ENCODE measurements at places on chromosomes 5 and 9.

DNA sequence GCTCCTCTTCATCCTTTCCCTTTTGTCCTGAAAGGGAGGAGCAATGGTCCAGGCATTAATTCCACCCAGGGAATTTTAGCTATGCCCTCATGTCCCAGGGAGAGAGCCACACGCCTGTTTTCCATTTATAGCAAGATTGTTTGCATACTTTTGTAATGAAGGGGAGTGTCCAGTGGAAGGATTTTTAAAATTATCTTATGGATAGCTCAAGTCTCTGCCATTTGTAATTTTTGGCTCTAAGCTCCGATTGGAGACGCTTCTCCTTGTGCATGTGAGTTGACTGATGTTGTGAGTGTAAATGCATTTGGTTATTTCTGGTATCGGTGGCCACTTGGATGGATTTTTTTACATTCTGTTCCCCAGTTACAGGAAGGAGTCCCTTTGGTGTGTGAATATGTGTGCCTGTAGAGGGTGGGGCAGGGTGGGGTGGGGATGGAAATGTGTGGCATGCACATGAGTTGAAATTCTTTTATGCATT is 7.2 kb upstream of the RPL26L1 start:
- DNase-seq = no peak

DNA sequence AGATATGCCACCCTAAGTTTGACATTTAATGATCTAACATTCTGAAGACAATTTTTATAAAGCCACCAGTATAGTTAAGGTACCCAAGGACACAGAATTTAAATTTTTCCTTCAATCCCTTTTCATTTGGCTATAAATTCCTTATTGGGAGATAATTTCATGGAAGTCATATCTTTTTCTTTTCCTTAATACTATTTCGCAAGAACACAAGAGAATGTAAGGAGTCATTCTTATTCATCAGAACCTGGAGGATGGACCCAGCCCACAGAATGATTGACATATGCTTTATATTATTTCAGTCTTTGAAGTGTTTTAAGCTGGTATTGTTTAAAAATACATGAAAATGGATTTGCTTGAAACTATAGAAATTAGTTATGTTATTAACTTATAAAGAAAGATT is 79.6 kb downstream of the DROSHA start:
- DNase-seq = no peak

- no peak for DNase-seq
These were observed 123.5 kb upstream of the EGFLAM start for GRCh38 chr5:38134810-38135209.

DNA sequence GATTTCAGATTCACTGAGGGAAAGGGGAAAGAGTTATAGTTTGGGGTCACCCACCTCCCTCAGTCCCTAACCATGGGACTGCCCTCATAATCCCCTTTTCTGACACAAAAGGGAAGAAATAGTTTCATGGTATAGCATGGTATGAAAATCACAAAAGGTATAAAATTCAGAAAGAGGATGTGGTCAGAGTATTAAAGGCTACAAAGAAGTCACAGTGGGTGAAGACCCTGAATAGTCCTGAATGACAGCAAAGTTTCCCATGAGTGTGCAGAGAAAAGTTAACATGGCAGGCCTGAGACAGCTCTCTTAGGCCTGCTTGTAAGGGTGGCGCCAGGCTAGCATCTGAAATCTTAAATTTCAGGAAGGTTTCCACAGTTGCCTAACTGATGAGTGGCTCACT is 290.6 kb upstream of the ZNF608 start:
- no peak for DNase-seq

- peak; percentile 58 for DNase-seq
These were observed 161.8 kb upstream of the SPRY4 start for GRCh38 chr5:142486581-142486980.

DNA sequence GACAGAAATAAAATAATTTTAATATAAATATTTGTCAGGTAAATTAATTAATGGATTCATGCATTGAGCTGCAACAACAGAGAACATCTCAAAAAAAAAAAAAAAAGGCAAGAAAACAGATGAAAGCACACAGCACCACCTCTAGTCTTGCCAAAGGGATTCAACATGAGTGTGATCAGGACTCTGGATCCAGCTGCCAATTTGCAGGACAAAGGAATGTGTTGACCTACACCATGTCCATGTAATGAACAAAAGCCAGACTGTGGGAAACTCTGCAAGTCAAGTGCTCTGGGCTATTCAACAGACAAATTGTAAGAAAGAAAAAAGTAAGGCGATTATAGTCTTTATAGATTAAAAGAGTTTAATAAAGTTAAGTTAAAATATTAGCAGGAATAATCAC is 769.3 kb downstream of the TLR4 start:
- DNase-seq = no peak

- no peak for DNase-seq
These were observed 1044.2 kb downstream of the TLE4 start for GRCh38 chr9:80615964-80616363.

- DNase-seq = peak; percentile 42
These were observed 1.2 kb downstream of the BNC2 start for GRCh38 chr9:16869131-16869881.

GRCh38 chr5:150080696-150081435 is 5.5 kb downstream of the CSF1R start:
- no peak for DNase-seq

GRCh38 chr5:82275216-82275664 is 2.9 kb downstream of the RPS23 start:
- DNase-seq = no peak

- DNase-seq = no peak
These were observed 146.4 kb upstream of the SHB start for GRCh38 chr9:38215465-38215864.

GRCh38 chr5:15786884-15787283 is 286.9 kb downstream of the FBXL7 start:
- DNase-seq = no peak

GRCh38 chr9:129435291-129435690 is 185.6 kb downstream of the C9orf50 start:
- DNase-seq = no peak

DNA sequence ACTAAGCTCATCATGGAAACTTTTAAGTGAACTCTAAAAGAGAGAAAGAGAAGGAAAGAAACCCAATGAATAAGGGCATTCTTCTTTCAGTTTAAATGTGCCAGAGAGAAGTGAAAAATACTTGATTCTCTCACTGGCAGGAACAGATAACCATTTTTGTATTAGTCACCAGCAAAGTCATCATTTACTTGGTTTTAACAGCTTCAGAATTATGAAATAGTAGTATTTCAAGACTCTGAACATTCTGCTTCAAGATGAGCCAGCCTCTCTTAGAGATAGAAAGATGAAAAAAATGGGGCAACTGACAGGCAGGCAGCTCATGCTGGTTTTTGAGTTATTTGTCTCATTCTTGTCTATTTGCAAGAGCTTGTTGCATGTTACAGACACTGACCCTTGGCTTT is 103.5 kb downstream of the GCNT1 start:
- peak; percentile 73 for DNase-seq

GRCh38 chr9:79233542-79233941 is 338.2 kb upstream of the TLE4 start:
- peak; percentile 76 for DNase-seq

GRCh38 chr9:122204055-122204454 is 24.7 kb downstream of the LHX6 start:
- no peak for DNase-seq

DNA sequence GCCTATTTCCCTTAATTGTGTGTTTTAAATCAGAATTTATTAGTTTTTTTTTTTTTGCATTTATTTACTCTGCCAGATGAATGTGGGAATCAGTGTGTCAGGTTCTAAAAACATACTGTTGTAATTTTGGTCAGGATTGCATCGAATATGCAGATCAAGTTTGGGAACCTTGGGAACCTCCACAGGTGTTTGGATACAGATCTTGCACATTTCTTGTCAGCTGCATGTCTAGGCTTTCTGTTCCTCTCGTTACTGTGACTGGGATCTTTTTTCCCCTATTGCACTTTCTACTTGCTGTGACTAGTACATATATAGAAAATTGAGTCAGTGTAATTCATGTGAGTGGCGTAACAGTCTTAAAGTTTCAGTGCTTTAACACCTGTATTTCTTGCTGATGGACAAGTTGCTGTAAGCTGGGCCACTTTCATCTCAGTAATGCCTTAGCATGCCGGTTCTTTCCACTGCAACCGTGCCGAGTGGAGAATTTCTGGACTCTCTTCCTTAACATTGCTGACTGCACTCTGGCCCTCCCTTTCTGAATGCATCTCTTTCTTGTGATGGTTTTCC is 112.5 kb downstream of the TENT4A start:
- DNase-seq = no peak

- DNase-seq = peak; percentile 45
These were observed 893 bp upstream of the SH2D3C start for GRCh38 chr9:127779136-127779981.

DNA sequence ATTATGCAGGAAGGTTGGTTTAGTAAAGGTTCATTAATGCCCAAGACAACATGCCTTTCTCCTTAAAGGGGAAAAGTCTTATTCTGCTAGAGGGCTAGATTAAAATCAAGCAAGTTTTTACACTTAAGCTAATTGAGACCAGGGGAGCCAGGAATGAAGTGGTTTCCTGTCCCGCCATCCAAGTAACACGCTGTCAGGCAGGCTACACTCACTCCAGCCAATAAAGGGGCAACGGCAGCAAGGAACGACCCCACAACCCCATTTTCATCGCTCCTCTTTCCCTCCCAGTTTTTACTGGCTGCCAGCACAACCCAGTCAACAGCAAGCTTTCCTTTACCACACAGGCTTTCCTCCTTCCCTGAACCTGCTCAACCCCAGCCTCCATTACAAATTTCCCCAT is 225.1 kb downstream of the DCP2 start:
- no peak for DNase-seq

GRCh38 chr9:105328296-105328695 is 83.8 kb downstream of the SLC44A1 start:
- DNase-seq = no peak

DNA sequence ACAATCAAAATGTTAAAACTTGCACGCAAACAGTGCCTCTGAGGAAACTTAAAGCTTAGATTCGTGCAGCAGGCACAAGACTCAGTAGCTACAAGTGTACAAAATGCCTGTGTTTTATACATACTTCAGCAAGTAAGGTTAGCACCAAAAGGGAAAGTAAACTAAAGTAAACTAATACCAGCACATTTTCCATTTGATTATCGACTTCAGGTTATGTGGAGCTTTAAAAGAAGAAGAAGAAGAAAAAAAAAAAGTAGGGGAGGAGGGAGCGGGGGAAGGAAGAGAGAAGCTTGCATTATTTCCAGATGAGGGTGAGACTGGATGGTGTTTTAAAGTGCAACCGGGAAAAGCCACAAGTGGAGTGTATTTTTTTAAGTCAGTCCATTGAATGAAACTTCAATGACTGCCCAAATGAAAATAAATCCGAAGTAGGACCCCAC is 596 bp upstream of the ADAMTS6 start:
- DNase-seq = peak; percentile 61

- DNase-seq = peak; percentile 29
These were observed 7.4 kb downstream of the NPR2 start for GRCh38 chr9:35798658-35799374.

DNA sequence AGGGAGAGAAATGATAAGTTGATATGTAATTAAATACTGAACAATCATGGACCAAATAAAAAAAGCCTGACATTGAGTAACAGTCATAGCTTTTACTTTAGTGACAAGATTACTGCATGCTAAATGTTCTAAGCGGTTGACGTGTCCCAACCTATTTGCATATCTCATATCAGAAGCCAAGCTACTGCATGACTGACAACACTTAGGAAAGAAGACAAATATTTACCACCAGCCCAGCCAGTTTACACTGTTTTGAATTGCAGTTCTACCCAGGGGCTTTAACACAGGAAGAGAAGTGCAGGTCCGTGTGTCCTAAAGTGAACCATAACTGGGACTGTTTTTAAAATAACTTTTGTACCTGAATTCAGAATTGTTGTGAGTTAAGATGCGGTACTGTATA is 219.9 kb downstream of the PRDM9 start:
- DNase-seq = no peak

GRCh38 chr5:145764325-145764724 is 70.8 kb downstream of the PRELID2 start:
- no peak for DNase-seq

DNA sequence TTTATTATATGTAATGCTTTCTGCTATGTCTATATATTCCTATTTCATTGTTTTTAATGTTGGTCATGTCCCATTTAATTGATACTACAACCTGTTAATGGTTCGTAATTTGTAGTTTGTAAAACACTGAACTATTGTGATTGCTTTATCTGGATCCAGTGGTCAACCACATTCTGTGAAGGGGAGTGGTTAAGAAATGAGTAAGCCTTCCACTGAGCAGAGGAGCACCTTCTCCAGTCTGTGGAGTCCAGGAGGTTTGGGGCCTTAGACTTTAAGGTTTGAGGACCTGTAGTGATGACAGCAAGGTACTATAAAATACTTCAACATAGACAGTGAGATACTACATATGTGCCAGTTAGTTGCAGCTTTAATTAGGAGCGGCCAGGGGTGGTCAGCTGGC is 67.7 kb upstream of the RAD23B start:
- DNase-seq = peak; percentile 29

DNA sequence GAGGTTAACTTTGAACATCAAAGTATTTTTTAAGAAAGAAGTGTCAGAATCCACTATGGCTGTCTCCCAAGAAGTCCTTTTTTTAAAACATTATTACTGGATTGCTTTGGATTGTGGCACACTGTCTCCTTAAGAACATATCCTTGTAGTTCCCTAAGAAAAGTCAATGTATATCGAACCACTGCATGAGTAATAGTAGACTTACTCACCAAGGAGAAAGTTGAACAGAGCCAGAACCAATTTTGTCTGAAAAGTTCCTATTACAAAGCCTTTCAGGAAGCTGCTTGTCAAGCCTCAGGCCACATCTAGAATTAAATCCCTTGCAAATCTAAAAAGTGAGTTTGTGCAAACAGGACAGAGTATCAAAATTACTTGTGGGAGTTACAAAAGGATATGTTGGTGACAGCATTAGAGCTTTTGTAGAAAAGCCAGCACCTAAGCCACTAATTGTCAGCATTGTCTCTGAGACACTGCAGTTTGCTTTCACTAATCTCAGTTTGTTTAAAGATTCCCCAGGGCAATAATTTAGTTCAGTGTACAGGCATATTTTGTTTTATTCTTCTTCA is 195.4 kb downstream of the MPDZ start:
- peak; percentile 46 for DNase-seq

- DNase-seq = no peak
These were observed 21.7 kb downstream of the FAM163B start for GRCh38 chr9:133587466-133587865.

DNA sequence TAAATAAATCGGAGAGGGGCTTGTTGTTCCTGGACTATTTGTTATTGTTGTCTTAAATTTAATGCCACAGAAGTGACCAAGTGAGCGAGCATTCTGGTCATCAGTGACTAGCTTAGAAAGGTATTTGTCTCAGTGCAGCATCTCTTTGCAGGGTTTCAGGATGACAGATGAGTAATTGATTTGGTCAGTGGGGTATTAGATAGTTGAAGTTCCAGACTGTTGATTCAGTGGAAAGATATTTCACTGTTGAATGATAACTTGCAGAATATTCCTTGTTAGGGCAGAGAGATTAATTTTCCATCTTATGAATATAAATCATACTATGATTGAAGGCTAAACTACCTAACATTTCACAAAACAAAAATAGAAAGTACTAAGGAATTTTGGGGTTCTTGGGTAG is 122.4 kb downstream of the TRIO start:
- DNase-seq = peak; percentile 79

- DNase-seq = no peak
These were observed 278.5 kb downstream of the TAF11L14 start for GRCh38 chr5:17912794-17913193.

GRCh38 chr5:142600611-142601358 is 85.1 kb downstream of the FGF1 start:
- peak; percentile 74 for DNase-seq

Measured in fibroblast of pulmonary artery (primary cell).